ENCODE measurements at places on chromosomes 16 and 17.

DNA sequence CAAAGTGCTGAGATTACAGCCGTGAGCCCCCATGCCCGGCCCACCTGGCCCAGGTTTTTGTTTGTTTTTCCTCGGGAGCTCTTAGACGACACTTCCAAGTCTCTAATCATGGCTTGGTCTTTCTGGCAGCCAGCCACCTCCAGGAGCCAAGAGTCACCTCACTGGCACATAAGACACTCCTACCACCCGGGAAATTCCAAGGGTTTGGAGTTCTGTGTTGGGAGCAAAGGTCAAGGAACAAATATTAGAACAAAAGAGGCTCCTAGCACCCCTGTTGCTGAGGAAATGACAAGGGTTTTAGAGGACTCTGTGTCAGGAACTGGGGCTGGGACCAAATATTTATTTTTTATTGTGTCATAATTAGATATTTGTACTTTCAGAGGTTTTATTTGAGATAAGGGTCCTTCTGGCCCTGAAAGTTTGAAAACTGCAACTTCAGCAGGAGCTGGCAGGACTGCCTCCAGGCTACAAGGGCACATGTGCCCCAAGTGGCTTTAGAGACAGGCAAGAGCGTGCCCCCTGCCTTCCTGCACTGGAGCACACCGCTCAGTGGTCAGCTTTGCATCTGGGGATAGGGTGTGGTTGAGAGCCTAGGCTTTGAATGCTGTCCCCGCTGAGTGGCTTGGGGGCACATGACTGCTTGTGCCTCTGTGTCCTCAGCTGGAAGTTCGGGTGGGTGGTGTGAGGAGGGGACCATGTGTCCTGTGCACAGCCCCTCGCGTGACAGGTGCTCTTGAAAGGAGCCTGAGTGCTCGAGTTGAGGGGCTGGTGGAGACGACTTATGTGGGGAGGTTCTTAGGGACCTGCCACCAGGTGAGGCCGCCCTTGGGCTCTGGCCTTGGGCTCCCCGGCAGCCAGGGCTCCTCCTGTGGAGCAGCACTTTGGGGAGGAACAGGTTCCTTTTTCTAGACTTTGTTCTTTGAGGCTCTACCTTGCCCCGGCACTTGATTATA, 29.7 kb downstream of the MGRN1 start:
- no peak for DNase-seq

- DNase-seq: no peak
Observed at GRCh38 chr16:79865918-79866317, 265.4 kb upstream of the MAF start.

GRCh38 chr17:79252886-79253285, 178.3 kb downstream of the ENGASE start:
- DNase-seq: no peak

DNA sequence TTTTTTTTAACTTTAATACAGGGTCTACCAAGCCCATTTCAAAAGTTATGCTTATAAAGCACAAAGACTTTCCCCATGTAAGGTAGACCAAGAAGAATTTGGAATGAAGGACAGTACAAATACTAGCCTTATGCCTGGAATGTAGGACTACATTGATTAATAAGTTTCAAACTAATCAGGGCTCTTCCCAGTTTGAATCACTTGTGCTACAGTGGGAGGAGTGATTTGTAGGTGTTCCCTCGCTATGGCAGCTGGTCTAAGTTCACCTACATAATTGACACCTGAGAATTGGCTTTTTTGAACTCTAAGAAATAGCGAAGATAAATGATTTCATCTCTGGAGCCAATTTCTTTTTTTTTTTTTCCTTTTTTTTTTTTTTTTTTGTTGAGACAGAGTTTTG, 18.6 kb downstream of the TMEM238L start:
- DNase-seq: no peak

- no peak for DNase-seq
Observed at GRCh38 chr17:49926886-49927285, 42.1 kb upstream of the DLX4 start.

DNA sequence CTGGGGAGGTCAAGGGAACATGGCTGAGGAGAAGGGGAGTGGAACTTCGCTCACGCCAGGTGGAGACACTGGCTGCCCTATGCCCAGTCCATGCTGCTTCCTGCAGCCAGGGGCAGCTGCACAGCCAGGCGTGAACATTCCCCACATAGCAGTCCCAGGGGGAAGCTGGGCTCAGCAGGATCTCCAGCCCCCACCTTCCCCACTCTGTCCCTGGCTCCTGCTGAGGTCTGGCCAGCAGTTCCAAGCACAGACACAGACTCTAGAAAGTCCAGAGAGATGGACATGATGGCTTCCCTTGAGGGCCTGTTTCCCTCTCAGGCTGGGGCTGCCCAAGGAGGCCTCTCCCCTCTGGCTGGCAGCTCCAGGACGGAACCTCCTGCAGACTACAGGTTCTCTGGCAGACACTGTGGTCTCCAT, 9.3 kb downstream of the JUP start:
- DNase-seq: no peak

GRCh38 chr17:4950746-4951204, at the start of gene ENO3:
Gene ENO3 (plus strand): TSS chr17:4951119. CDS start chr17:4951830, 711 bp downstream.
- DNase-seq: peak; percentile 80

DNA sequence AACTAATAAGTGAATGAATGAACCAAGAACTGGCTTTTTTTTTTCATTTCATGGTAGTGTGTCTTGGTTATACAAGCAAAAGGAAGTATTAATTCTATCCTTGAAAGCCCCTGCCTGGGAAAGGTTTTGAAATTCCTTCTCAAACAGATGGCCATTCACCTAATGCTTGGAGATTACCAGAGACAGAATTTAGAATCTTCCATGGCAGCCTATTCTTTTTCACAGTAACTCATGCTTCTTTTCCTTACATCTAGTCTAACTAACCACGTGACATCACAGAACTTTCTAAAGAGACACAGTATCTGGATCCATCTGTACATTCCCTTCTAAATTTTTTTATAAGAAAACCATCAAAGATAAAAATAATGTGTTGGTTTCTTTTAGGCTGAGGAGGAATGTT, 151.6 kb downstream of the FTO start:
- no peak for DNase-seq

GRCh38 chr17:32331243-32332040, 10.5 kb downstream of the C17orf75 start:
- DNase-seq: no peak

DNA sequence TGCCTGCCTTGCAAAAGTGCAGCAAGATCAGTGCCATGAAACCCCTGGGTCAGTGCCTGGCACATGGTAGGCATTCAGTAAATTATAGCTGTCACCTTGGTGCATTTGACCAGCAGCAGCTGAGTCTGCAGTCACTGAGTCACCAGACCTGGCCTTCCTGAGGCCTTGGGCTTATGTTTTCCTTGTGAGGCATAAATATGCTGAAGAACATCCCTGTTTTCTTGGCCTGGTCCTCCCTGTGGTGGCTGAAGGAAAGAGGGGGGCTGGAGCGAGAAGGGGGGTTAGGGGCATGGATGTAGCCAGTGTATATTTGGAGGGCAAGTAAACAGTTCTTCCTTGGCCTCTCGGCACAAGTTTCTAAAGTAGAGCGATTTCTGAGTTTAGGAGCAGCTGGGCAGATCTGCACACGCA, 26.5 kb downstream of the EPN2 start:
- no peak for DNase-seq

DNA sequence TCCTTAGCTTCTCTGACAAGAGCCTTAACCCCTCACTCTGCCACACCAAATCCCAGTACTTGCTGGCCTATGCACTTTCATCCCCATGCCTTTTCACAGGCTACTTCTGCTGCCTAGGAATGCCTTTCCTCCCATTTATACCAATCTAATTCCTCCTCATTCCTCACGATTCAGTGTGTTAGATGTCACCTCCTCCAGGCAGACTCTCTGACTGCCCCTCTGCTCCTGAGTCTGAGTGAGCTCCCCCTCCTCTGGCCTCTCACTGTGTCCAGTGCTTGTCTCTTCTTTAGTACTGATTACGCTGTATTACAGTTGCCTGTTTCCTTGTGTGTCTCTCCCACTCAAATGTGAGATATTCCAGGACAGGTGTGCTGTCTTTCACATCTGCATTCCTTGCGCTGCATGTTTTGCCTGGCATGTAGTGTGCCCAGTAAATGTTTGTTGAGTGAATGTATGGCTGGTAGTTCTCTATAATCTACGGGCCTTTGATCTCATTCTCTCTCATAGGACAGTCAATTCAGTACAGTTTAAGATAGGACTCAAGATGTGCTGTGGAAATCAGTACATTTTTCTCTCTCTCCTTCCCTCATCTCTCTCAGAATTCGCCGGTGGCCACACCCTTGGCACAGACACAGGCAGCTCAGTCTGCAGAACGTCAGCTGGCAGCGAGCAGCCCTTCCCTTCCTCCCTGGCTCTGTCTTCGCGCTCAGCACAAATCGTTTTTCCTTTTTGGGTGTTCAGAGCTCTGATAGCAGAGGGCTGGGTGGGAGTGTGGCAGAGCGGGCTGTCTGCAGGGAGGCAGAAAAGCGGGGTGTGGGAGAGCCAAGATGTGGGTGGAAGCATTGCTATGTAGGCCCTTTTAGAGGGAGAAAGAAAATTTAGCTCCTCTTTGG, 18.5 kb downstream of the ARL4D start:
- no peak for DNase-seq

GRCh38 chr16:84360170-84360569, 8.2 kb upstream of the ATP2C2 start:
- DNase-seq: no peak

GRCh38 chr17:66569572-66569971, 265.3 kb upstream of the CACNG5 start:
- no peak for DNase-seq

Data from NCI-H510A treated with DMSO at 0.1 percent for 48 hours (cell line).